Stimulated activated CD8-positive, alpha-beta memory T cell treated with anti-CD3 and anti-CD28 coated beads, Interleukin-4, amount 100 ng/mL, for 48 hours (primary cell): ENCODE measurements at places on chromosomes 12 and 14.
A peak's percentile ranks its signal among the peaks of the same experiment; 100 is the strongest.

GRCh38 chr12:128789356-128789929, 34.3 kb downstream of the SLC15A4 start:
- DNase-seq: no peak

GRCh38 chr12:123744836-123745235, 17.3 kb upstream of the DNAH10 start:
- DNase-seq: no peak

DNA sequence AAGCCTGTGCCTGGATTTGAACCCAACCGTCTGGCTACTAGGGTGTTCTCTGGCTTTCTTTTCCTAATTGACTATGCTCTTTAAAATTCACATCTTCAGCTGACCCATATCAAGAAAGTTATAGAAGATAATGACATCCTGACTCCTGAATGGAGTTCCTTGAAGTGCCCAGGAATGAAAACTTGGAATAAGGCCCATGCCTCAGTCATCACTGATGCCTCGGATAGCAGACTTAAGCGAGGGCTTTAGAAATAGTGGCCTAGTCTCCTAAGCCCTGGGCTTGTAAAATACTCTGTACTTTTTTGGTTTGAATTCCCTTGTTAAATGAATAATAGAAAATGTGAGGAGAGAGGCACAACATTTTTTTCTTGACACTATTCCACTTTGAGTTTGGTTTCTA, 39.0 kb downstream of the CHST11 start:
- DNase-seq: no peak

- DNase-seq: no peak
Observed at GRCh38 chr12:23950775-23951451, 1.4 kb upstream of the SOX5 start.

- DNase-seq: no peak
Observed at GRCh38 chr12:5328669-5329517, 103.0 kb upstream of the NTF3 start.

- DNase-seq: no peak
Observed at GRCh38 chr12:32854716-32855115, 41.9 kb downstream of the PKP2 start.

DNA sequence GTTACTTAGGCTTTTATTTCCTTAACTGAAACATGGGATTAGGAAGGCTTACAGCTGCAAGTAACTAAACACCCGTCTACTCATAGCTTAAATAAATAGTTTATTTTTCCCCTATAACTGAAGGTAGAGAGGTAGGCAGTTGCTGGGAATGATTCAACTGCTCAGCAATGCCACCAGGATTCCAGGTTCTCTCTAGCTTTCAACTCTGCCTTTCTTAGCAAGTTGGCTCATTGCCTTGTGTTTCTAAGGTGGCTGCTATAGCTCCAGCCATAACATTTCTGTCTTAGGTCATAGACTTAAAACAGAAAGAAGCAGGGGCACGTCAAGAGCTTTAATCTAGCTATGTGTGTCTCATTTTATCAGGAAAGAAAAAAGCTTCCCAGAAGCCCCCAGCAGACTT, 103.7 kb upstream of the MDM1 start:
- no peak for DNase-seq

DNA sequence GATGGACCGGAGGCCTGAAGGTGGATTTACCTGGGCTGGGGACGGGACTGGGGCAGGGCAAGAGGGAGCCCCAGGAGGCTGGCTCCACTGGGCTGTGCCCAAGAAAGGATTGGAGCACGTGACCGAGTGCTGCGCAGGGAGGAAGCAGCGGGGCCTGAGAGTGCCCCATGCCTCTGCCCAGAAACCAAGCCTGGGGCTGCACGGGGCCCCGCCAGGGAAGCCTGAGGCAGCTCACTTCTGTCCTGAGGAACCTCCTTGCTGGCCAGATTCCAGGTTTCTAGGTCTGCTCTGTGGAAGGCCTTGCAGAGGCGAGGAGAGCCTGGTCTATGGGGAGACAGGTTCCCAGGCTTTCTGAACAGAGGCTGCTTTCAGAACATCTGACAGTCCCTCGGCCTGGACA, 10.4 kb downstream of the NGB start:
- DNase-seq: no peak

- no peak for DNase-seq
Observed at GRCh38 chr12:124946447-124946793, 32.0 kb upstream of the UBC start.

DNA sequence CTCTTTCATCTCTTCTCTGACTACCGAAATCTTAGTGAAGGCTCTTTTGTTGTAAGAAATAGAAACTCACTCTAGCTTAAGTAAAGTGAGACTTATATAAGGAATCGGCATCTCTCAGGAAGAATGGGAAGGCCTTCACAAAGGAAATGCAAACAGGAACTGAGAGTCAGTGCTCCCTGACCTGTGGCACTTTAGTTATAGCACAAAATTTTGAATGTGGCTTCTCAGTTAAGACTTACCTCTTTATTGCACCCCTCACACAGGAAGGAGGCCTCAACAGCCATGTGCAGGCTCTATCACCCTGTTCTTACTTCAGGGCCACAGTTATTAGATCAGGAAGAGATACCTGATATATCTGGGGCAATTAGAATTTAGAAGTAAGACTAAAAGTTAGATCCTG, 224.7 kb upstream of the EGLN3 start:
- no peak for DNase-seq

DNA sequence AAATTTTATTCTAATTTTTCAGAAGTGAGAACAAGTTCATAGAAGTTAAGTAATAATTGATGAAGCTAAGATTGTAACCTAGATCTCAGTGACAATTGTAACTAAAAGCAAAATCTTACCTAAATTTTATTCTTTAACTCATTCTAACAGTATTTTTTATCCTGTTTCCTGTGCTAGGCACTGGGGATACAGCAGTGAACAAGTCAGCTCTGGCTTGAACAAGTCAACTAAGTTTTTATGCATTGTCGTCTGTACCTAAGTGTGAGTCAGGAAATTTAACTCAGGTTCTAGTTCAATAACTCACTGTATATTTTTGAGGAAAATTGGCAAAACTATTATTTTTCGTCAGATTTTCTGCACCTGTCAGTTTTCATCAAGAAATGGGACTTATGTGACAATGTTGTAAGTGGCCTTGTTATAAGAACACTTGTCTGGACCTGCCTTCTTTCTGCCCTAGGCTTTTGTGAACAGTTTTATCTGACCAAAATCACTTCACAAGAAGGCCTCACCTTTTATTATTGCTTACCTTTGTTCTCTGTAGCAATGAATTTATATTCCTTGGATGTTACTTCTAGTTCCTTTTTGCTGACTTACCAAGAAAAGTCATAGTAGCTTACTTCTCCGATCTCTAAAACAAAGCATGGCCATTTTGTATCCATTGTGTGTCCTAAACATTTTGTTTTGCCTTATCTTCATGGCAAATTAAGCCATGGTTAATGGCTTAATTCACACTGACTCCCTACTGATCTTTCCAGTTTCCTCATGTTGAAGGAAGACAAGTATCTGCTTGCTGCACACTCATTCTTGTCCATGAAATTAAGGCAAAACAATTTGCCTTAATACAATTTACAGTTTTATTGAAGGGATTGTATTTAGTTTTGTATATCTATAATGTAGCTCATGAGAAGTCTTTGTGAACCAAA, 2.7 kb downstream of the TMTC3 start:
- DNase-seq: no peak

- DNase-seq: no peak
Observed at GRCh38 chr14:82046512-82047226, 513.0 kb upstream of the SEL1L start.

GRCh38 chr14:92582706-92583452, 69.3 kb downstream of the RIN3 start:
- DNase-seq: no peak

GRCh38 chr12:49974677-49975317, 2.0 kb downstream of the AQP6 start:
- no peak for DNase-seq

- DNase-seq: no peak
Observed at GRCh38 chr12:29656762-29657538, 126.8 kb downstream of the TMTC1 start.

DNA sequence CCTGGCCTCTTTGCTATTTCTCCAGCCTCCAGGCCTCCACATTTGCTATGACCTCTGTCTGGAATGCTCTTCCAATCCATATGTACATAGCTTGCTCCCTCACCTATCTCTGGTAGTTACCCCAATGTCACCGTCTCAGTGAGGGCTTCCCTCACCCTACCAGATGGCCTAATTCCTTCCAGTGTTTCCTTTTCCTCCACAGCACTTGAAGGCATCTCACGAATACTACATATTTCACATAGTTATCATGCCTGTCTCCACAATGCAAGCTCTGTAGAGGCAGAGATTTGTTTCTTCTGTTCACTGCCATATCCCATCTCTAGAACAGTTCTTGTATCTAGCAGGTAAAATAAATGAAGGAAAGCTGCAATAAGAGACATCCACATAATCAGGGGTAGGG, 21.3 kb upstream of the HSP90B1 start:
- DNase-seq: no peak

DNA sequence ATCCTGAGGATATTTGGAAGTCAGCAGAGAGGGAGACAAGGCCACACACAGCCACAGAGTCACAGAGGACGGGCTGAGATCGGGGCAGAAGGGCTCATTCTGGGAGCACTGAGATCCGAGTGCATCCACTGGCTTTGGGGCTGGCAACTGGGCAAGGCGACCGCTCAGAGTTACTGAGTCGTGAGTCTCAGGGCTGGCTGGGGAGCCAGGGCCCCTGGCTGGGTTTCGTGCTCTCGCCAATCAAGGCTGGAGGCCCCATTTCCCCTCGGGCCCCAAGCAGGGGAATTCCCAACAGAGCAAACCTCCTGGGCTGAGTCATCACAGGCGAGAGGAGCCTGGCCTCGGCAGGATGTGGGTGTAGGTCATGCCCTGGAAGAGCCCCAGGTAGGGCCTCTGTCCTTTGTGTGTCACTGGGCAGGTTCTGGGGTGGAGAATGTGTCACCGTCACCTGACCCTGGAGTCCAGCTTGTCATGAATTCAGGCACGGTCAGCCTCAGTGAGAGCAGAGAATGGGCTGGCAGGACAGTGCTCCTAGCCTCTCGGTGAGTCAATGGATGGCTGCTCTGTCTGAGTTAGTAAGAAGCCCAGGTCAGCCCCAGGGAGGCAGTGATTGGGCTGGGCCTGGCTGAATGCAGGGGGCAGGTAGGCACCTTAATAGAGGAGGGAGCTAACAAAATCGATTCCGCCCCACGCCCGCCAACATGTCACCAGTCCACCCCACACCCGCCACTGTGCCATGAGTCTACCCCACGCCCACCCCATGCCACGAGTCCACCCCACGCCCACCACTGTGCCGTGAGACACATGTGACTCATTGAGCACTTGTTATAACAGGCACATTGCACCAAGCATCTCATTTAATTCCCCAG, 16.9 kb downstream of the ASB2 start:
- peak; percentile 95 for DNase-seq

GRCh38 chr12:95629392-95629791, 78.1 kb upstream of the USP44 start:
- no peak for DNase-seq

DNA sequence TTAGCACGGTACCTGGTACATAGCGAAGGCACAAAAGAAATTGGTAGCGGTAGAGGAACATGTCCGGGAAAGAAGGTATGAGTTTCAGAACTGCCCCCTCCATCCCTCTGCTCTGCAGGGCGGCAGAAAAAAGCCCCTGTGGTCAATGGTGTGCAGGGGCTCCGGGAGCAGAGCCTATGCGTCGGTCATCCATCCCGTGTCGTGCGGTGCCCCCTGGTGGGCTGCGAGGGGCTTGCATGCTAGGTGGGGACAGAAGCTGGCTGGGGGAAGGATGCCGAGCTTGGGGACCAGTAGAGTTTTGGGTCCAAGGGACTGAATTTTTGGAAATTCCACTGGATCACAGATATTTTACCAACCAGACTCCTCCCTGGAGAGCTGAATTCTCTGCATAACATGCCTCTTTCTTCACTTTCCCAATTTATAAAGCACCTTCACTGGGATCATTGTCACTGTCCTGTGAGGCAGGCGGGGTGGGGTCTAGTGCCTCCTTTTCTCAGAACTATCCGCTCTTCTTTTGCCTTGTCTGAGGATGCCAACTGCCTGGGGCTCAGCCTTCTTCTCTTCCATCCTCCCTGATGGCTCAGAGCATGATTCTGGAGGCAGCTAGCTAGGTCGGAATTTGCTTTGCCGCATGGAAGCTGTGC, 148.7 kb downstream of the SMOC1 start:
- DNase-seq: peak; percentile 89

DNA sequence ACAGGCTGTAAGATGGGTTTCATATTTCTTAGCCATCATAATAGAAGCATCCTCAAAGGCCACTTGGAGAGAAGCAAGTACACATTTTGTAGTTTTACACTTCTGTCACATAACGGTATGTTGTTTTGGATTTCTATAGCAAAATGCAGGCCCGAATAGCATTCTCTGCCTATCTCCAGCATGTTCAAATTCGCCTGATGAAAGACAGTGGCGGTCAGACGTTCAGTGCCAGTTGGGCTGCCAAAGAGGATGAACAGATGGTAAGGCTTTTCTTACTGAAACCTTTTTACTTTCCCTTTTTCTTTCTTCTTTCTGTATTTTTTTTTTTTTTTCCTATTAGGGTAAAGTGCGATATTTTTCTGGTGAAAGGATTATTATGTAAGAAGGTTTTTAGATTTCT, 110.5 kb downstream of the TTLL5 start:
- DNase-seq: no peak

DNA sequence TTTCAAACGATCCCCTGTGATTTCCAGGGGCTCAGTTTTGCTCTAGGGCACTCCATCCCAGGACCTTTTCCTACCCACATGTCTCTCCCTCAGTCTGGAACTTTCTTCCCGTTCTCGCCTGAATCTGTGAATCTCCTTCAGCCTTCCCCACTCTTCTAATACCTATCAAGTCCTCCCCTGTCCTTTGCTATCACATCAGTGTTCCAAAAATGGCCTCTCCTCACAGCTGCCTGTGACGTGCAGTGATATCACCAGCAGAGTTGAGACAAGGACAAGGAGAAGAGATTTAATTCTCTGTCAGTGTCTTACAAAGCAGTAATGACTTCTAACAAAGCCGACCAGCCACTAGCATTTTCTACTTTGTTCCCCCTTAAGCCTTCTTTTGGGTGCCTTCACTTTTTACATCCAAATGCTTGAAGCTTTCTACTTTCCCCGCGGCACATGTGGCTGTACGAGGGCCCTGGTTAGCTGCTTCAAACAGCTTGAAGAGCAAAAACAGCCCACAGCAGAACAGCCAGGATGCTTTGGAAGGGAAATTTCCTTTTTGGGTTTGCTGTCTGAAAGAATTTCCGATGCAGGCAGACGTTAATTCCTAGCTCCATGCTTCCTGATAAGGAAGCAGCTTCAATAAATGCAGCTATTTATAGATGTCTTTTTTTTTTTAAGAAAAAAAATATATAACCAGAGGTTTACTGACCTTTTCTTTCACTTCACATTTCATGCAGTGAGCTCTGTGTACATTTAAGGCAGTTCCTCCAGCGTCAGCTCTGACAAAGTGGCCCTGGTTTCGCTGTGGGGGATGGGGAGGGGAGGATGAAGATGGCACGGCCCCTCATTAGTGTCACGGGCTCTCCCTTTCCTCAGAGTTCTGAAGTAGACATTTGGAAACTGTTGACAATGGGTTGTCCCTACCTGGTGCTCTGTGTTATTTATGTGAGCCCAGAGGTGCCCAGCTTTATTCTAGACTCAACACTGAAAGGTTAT, 109.3 kb downstream of the ETV6 start:
- DNase-seq: no peak

- DNase-seq: no peak
Observed at GRCh38 chr12:28794211-28794610, 354.9 kb upstream of the FAR2 start.
